ENCODE measurements at places on chromosomes 2 and 18. TPM values are rescaled to one million over a fixed set of nuclear protein-coding genes. Genes with fewer than 3 reads are reported as not detected.

GRCh38 chr18:8288472-8289195 is 320.6 kb upstream of the RAB12 start:
- no peak for DNase-seq

- DNase-seq: no peak
Measured at GRCh38 chr18:31376477-31376876, at the start of gene DSG4. TSS of gene DSG4 (plus strand) at chr18:31376777. CDS start at chr18:31376912, 135 bp downstream.

DNA sequence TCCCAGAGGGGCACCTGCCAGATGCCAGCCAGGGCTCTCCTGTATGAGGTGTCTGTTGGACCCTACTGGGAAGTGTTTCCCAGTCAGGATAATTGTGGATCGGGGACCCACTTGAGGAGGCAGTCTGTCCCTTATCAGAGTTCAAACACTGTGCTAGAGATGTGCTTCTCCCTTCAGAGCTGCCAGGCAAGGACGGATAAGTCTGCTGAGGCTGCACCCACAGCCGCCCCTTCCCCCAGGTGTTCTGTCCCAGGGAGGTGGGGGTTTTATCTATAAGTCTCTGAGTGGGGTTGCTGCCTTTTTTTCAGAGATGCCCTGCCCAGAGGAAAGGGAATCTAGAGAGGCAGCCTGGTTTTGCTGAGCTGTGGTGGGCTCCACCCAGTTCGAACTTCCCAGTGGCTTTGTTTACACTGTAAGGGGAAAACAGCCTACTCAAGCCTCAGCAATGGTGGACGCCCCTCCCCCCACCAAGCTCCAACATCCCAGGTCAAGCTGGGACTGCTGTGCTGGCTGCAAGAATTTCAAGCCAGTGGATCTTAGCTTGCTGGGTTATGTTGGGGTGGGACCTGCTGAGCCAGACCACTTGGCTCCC is 324.0 kb upstream of the SETBP1 start:
- DNase-seq: no peak

DNA sequence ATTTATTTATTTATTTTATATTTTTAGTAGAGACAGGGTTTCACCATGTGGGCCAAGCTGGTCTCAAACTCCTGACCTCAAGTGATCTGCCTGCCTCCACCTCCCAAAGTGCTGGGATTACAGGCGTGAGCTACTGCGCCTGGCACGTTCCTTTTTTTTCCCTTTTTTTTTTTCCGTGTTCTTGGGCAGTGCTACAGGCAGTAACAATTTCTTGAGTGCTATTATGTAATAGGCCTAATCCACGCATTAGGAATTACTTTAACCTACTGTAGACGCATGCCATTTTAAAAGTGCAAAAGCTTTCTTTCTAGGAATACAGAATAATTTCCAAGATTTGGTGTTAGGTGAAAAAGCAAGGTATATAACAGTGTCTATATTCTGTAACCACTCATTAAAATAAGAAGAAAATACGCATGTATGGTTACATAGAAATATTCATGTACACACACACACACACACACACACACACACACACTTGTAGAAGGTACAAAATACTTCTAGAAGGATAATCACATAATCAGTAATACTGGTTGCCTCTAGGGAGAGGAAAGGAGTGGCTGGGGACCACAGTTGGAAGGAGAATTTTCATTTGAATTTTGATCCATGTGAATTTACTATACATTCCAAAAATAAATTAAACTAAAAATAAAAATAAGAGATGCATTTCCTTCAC is 92.3 kb downstream of the METTL8 start:
- no peak for DNase-seq

- no peak for DNase-seq
Measured at GRCh38 chr2:10817413-10817812, 4.8 kb upstream of the PDIA6 start.

DNA sequence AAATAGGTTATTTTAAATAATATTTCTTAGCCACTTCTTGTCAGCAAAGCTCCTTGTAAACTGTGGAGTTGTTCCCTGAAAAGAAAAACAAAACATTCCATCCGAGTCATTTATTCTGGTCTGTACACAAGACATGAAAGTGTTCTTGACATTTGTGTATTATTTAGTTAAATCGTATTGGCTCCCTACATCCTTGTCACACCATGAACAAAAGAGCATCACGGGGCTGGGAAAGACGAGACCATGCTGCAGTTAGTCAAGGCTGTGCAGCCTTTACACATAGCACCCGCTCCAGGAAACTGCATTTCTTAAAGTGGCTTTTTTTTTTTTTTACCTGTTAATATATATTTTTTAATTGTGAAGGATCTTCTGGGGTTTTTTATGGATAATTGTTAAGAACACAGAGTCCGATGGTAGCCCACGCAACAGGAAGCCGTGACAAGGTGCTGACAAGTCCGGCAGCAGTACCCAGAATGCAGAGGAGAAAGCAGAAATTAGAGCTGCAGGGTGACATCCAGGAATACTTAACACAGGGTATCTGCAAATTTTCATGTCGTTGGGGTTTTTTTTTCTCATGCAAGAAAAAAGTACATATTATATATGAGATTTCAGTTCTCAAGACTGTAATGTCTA is 588.4 kb downstream of the ARHGAP15 start:
- DNase-seq: peak; percentile 40

DNA sequence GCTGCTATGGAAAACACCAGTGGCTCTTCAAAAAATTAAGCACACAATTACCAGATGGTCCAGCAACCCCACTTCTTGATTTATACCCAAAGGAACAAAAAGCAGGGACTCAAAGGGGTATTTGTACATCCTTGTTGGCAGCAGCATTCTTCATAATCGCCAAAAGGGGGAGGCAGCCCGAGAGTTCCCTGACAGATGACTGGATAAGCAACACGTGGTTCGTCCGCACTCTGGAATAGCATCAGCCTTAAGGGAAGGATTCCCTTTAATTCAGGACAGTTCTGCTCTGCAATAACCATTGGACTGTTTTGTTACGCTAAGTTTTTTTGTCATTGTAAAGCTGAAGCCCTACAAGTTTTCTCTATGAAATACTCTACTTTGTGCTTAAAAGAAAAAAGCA is 76.7 kb upstream of the TWIST2 start:
- DNase-seq: peak; percentile 64

The DSEL gene
- total RNA-seq: 132 TPM

The ASTL gene
- not detected for total RNA-seq

The TGFA gene
- 17.3 TPM for total RNA-seq

Data from GM23248 (cell line).